ENCODE measurements at places on chromosomes 2 and 18.

GRCh38 chr2:183037074-183037552 lies 1.1 kb downstream of the NCKAP1 start:
- DNase-seq = peak; percentile 53

DNA sequence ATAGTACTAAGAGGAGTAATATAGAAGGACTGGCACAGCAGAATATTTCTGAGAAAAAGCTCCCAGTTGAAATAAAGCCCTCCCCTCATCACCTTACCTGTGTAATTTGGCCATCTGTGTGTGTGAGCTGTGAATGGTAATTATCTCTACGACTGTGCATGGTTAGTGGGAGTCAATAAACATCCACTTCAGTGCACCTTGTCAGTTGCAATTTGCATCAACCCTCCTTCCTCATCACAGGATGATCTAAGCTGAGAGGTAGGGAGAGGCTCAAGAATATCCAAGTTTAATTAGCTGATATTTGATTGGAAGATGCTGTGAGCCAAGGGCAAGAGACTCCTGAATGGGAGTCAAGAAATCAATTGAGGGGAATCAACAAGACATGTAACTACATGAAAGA lies 694.9 kb upstream of the KLHL29 start:
- DNase-seq = no peak

DNA sequence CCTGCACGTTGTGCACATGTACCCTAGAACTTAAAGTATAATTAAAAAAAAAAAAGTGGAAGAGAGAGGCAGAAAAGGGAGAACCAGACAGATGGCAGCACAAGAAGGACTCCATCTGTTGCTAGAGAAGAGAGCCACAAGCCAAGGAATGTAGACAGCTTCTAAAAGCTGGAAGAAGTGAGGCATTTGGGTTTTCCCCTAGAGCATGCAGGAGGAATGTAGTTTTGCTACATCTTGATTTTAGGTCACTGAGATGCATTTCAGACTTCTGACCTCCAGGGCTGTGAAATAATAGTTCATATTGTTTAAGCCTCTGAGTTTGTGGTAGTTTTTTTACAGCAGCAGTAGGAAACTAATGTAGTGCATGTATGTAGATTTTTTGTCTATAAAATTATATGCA lies 46.0 kb downstream of the CAVIN2 start:
- DNase-seq = peak; percentile 28

DNA sequence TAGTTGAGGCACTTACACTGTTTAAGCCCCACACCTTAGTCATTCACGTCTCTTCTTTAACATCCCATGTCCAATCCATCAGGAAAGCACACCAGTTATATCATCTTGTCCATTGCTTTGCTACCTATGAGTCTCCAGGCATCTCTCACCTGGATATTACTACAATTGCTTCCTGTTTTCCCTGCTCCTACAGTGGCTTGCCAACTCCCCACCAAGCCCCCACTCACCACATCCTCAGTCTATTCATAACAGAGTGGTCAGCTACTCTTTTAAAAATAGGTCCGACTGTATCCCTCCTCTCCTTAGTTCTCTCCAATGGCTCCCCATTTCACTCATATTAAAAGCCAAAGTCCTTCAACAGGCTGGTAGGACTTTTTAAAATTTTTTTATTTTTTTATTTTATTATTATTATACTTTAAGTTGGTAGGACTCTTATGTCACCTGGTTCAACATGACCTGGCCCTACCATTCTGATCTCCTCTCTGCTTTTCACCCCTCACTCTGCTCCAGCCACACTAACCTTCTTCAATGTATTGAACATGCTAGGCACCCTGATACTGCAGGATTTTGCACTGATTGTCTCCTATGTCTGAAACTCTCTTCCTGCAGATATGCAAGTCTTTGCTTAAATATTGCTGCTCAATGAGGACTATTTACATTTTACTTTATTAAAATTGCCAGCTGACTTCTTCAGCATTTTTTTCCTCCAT lies 253.2 kb downstream of the CYRIA start:
- no peak for DNase-seq

All from fibroblast of the aortic adventitia (primary cell).